ENCODE measurements at places on chromosomes 3 and 15. TPM values are rescaled to one million over a fixed set of nuclear protein-coding genes. Genes with fewer than 3 reads are reported as not detected.

- DNase-seq = no peak
Observed at GRCh38 chr3:183189641-183190040, 27.1 kb upstream of the LAMP3 start.

- DNase-seq = no peak
Observed at GRCh38 chr15:68560501-68561113, 18.2 kb upstream of the CORO2B start.

SNAP23 gene
- total RNA-seq = 83.9 TPM

NCEH1 gene
- total RNA-seq = 16.3 TPM

NRROS gene
- total RNA-seq = 1.5 TPM

DNA sequence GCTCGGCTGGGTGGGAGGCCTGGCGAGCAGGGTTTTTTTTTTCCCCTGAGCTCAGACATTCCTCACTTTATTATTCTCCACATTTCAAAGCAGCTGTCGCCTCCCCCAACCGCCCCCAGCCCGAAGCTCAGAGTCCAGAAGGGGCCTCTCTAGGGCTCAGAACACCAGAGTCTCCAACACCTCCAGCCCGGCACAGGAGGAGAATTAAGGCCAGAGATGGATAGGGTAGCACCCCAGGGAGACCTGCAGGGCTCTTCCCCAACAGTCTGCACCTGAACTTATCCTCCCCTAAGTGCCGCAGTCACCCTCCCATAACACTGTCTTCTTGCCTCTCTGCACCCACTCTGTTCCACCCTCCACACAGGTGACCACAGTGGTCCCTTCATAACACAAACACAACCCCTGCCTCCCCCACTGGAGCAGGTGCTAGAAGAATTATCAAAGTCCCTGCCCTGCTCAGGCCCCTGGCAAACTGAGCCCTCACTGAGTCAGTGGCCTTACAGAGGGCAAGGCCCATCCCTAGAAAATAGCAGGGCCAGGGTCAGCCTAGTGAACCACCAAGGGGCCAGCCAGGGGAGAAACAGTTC lies 14.1 kb downstream of the MYL3 start:
- DNase-seq = no peak

- DNase-seq = no peak
Observed at GRCh38 chr3:17687566-17687965, 54.9 kb downstream of the TBC1D5 start.

DNA sequence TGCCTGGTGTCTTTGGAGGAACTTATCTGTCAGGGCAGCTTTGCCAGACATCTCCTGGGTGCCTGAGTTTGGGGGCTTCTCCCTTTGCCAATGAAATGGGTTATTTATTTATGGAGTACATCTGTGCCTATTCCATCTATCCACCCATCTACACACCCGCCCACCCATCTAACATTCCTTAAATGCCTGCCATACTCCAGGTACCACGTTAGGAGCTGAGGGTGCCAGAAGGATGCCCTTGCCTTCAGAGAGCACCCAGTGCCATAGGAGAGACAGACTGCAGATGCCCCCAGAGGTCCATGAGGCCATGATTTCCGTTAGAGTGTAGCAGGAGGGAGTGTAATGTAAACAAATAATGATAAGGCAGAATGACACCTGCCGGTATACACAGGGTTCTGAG lies 21.8 kb upstream of the KIF23 start:
- no peak for DNase-seq

GRCh38 chr3:127320529-127321121 lies 32.8 kb upstream of the PRR20G start:
- DNase-seq = no peak

- DNase-seq = peak; percentile 23
Observed at GRCh38 chr3:140972833-140973232, 31.2 kb downstream of the SLC25A36 start.

DNA sequence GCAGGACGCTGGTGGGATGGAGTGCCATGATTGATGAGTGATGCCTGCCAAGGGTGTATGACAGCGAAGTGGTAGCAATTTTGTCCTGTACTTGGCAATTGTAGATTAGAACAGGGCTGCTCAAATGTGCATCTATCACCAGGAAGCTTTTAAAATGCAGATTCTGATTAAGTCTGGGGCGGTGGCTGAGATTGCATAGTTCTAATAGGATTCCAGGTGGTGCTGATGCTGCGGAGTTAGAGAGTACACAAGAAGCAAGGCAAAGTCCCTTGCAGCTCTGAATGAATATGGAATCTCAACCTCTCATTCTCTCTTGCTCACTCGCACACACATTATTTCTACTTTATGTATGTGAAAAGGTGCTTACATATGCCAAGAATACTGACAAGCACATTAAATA lies 670.4 kb downstream of the FHIT start:
- DNase-seq = no peak

GRCh38 chr3:177377166-177377565 lies 179.9 kb upstream of the TBL1XR1 start:
- DNase-seq = peak; percentile 23

STRIT1 gene
- not detected for total RNA-seq

SUSD5 gene
- 0.29 TPM for total RNA-seq

DNA sequence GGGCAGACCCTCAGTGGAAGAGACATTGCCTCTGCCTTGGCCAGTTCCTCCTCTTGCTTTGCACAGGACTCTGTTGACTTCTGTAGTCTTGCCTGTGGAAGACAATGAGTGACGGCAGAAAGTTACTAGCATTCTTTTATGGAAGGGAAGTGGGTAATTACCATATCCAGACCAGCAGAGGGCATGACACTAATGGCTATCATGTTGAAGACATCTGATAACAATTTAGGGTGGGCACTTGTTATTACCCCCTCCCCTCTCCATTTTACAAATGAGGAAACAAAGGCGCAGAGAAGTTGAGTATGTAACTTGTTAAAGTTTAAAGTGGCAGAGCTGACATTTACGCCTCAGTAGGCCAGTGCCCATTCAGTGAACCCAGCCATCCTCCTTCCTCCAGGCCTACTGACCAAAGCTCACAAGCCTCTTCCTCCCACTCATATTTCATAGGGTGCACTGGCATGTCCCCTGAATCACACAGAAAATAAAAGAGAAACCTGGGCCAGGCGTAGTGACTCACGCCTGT lies 48.2 kb upstream of the FMN1 start:
- peak; percentile 5 for DNase-seq

ACTC1 gene
- total RNA-seq = 2.2 TPM

All from stomach (tissue), 19 donors.